Renal cortex interstitium (tissue), 15 donors: ENCODE measurements at places on chromosomes 6 and 20.

DNA sequence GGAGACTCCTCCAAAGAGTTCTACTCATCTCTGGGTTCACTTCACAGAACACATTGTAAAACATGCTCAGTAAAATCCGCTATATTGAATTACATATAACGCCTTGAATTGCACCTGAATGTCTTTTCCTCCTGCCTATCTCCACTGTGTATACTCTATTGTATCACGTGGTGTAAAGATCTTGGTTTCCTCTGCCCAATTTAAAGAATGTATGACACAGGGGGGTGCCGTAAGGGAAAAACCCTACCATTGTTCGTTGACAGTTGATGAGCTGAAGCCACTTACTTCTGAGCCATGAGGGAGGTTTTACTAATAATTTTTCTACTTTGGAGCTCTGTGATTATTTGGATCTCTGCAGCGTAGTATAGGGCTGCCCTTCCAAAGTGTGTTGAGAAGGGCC, 6.0 kb downstream of the ASF1A start:
- no peak for DNase-seq

DNA sequence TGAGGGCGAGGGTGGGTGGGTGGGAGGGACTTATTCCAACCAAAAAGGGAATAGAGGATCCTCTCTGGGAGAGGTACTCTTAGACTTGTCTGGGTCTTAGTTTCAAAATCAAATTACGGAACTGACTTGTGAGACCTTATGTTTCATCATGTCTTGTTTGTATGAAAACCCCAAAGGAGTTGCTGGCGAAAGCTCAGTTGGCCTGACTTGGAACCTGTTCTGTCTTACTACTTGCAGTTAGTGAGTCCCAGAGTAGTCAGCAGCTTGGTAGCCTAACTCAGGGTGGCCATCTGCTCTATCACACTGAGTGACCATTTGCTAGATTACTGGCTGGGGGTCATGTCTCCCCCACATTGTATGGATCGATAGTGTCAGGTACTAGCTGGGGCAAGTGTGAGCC, 114.9 kb upstream of the MOCS1 start:
- DNase-seq, result no peak

GRCh38 chr6:117227245-117227962, 38.0 kb upstream of the VGLL2 start:
- no peak for DNase-seq

DNA sequence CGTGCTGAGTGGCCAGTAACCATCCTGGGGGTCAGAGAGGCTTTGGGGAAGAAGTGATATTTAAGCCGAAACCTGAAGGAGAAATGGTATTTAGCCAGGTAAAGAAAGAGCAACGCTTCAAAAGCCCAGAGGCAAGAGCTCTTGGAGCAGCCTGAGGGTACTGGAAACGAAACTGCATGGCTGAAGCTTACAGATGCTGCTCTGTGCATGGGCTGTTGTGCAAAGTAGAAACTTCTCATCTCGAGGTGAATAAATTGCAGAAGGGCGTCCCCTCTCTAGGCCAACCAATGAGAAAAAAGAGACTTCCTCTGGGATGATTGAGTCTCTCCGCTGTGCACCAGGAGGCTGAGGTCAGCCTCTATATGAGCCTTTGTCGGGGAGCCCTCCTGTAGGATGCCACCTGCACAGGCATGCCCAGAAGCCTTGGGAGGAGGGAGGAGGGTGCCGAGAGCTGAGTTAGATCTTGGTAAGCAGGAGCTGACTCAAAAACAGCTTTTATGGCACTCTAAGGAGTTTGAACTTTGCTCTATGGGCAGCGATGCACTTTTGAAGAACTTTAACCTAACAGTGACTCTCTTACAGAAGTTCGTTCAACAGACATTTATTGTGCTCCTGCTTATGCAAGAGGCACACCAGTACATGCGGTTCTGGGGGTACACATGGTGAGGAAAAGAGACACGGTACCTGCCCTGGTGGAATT, 61.6 kb upstream of the EDN1 start:
- DNase-seq, result no peak

DNA sequence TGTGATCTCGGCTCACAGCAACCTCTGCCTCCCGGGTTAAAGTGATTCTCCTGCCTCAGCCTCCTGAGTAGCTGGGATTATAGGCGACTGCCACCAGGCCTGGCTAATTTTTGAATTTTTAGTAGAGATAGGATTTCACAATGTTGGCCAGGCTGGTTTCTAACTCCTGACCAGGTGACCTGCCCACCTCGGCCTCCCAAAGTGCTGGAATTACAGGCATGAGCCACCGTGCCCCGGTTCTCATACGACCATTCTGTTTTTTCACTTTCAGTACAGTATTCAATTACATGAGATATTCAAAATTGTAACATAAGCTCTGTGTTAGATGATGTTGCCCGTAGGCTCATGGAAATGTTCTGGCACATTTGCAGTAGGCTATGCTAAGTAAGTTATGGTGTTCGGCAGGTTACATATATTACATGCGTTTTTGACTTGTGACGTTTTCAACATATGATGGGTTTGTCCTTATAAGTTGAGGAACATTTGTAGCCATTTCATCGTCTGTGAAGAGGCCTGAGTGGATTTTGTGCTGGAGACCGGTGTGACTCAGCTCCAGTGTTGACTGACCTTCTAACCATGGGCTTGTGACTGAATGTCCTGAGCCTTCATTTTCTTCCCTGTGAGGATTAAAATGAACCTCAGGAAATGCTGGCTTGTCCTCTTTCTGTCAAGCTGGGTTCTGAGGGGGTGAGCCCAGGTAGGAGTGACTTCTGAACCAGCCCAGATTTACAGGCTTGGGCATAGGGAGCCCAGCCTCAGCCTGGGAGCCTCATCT, 12.2 kb downstream of the PPARD start:
- DNase-seq, result no peak

- no peak for DNase-seq
These were observed 16.8 kb downstream of the IL22RA2 start for GRCh38 chr6:137156650-137157049.

DNA sequence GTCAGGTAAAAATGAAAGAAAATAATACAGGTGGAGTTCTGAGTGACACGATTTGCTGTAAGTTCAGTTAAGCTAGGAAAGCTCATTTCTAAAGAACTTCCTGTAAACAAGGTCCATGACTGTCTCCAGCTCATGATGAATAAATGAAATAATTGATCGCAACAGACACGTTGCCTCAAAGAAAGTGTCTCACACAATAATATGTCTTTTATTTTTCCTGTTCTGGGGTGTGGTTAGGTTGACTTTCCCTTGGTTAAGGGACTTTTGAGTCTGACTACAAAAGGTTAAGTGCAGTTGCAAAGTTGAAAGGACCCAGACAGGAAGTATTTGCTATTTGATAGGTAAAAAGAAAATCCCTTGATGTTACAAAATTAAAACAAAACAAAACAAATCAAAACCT, 304.2 kb upstream of the PRDM1 start:
- no peak for DNase-seq

GRCh38 chr6:154534531-154534930, 24.0 kb upstream of the CNKSR3 start:
- no peak for DNase-seq

GRCh38 chr6:84346372-84346771, 118.9 kb upstream of the CEP162 start:
- DNase-seq, result no peak

- no peak for DNase-seq
These were observed 8.3 kb upstream of the PDE10A start for GRCh38 chr6:165671222-165671768.

GRCh38 chr6:164148788-164149187, 734.3 kb downstream of the QKI start:
- no peak for DNase-seq

DNA sequence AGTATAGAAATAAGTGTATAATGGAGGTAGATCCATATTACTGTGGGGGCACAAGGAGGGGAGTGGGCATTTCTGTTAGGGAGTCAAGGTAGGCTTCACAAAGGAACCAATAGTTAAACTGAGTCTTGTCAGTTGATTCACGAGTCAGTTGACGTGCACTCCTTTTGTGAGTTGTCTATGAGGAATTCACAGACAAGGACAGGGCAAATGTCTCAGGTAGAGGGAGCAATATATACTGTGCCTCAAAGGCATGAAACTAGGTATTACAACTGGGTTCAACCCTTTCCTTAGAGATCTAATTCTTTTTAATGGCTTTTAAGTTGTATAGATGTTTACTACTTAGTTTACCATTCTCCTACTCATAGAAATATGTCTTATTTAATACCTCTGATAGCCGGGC, 11.0 kb downstream of the TMEM14C start:
- no peak for DNase-seq

- DNase-seq, result no peak
These were observed 81.4 kb downstream of the CD164 start for GRCh38 chr6:109300874-109301273.

- DNase-seq, result no peak
These were observed 202.9 kb downstream of the SYNDIG1 start for GRCh38 chr20:24672181-24672880.

DNA sequence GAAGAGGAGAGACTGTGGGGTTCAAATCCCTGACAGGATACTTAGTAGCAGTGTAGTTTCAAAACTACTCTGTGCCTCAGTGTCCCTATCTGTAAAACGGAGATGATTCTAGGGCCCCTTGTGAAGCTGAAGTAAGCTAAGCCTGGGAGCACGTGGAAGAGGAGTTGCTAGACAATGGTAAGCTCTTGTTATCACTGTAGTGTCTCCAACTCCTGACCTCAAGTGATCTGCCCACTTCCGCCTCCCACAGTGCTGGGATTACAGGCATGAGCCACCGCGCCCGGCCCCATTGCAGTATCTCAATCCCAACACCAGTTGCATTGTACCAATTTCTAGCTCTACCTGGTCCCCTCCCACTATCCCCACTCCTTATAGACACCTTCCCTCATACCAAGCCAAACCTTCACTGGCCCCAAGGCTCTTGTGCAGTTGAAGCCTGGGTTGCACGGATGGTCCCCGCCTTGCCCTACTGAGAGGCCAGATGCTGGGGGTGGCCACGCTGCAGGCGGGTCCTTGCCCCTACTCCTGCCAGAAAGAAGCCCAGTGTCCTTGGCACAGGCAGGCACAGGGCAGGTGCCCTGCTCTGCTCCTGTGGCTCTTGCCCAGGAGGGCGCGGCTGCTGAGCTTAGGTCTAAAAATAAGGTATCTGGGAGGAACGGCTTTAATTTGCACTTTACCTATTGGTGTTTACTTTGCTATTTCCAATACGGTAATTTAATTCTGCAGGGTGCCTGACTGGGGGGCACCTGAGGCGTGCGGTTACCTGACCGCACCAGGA, 118.1 kb downstream of the VEGFA start:
- no peak for DNase-seq

- no peak for DNase-seq
These were observed 41.9 kb upstream of the TMEM170B start for GRCh38 chr6:11495565-11496145.

DNA sequence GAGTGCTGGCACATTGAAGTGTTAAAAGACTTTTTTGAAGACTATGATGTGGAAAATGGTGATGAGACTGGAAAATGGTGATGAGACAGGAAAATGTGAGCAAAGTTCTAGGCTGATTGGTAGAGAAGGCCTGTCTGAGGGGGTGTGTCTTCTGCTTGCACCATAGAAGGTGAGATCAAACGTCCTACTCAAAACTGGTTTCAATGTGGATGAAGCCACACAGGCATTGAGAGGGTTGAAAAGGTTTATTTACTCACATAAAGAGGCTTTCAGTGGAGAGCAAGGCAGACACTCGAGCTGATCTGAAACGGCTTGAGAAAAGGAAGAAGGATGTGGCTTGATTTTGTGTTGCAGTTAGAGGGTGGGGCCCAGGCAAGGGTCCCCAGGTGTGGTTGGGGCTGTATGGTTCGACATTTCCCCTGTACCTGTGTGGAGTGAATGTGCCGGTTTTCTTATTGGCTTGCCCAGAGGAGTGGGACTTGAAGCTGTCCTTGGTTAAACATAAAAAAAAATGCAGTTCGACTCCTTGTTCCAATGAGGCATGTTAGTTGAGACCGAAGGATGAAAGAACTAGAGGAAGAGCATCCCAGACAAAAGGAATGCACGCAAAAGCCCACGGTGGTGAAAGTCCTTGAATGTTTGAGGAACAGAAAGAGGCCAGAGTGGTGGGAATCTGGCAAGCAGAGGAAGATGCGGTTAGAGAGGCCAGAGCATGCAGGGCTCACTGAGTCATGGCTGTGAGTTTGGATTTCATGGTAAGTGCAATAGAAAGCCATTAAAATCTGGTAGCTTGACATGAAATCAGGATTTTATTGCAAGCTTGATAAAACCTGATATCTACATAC, 172.3 kb downstream of the EPM2A start:
- no peak for DNase-seq

GRCh38 chr6:30954631-30955366, 14.0 kb downstream of the MUCL3 start:
- no peak for DNase-seq

DNA sequence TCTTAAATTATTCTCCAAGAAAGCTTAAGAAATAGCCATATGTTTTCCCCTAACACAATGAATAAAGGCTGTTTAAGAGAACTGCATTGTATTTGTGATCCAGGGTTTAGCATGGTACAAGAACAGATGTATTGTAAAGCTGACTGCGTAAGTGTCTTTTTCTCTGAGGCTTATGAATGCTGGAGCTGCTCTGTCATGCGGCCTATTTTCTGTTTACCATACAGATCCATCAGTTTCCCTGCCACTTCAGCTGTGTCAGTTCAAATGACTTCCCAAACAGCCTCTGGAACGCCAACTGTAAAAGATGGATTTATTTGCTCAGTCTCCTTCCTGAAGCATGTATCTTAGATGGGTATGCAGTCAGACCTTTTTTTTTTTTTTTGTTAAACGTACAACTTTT, 419.3 kb upstream of the HS3ST5 start:
- DNase-seq, result no peak
